ENCODE measurements at places on chromosomes 3 and 15.

DNA sequence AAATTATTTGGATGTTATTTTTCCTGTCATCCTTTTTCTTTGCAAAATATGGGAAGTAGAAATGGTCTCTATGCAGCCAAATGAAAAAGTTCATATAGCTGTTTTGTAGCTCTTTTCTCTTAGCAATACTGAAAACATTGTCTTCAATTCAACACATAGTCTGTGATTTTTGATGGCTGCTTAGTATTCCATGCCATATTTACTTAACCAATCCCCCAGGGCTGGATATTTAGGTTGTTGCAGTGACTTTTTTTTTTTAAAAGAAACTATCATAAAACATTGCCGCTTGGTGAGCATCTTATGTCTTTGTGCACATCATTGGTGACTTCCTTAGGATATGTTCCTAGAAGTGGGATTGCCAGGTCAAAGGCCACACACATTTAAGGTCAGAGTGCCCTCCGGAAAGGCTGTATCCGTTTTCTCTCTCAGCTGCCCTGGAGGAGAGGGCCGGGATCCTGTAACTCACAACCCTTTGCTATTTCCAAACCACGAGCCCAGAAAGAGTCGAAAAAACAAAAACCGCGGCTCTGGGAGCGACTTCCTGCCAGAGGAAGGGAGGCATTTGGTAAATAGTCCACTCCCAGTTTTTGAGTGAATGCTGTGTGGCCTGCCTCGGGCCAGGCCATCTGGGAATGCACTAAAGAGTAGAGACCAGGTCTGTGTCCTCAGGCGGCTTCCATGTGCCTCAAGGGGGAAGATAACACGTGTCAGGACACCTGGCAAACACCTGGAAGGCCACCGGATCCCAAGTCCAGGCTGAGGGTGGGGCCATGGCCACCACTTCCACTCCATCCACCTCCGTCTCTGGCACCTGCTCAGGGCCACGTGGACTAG, 41.9 kb downstream of the SMAD6 start:
- DNase-seq, result no peak

DNA sequence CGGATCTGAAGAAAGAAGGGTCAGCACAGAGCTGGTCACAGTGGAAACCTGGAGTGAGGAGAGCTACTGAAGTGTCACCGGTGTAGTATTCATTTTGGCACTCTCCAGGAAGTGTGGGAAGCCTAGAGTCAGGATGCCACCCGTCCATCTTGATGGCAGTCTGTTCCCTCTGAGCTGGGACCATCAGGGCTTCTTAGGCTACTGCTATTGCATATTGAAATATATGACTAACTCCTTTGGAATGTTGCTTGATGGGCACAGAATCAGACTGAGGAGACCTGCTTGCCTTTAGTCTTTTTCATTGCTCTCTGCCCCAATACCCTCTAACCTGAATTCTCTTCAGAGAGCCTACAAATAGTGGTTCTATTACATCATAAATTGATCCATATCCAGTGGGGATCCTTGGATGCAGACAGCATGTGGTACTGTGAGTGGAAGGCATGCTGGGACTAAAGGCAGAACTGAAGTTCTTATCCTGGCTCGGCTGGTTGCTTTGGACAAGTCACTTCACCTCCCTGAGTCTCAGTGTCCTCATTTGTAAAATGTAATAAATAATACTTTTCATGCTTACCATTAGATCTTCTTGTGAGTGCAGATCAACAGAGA, 143.5 kb downstream of the PDE8A start:
- DNase-seq, result peak; percentile 53

DNA sequence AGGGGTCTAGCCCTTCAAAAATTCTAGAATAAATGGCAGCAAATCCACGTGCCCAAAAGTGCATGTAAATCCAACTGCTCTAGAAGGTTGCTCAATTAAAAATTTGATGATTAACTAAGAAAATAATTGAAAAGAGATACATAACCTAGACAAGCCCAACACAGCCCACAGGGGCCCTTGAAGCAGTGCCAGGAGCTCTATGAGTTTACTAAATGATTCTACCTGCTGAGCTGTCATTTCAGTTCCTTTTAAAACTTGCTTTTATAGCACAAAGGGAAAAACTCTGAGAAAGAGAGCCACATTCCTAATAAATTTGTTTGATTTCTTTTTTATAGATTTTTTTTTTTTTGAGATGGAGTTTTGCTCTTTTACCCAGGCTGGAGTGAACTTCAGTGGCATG, 38.9 kb upstream of the GNB5 start:
- no peak for DNase-seq

- no peak for DNase-seq
Observed at GRCh38 chr3:45010811-45011333, 15.2 kb upstream of the CLEC3B start.

- DNase-seq, result no peak
Observed at GRCh38 chr15:29062179-29062591, 176.4 kb downstream of the APBA2 start.

- no peak for DNase-seq
Observed at GRCh38 chr15:73282567-73283365, 86.0 kb downstream of the HCN4 start.

DNA sequence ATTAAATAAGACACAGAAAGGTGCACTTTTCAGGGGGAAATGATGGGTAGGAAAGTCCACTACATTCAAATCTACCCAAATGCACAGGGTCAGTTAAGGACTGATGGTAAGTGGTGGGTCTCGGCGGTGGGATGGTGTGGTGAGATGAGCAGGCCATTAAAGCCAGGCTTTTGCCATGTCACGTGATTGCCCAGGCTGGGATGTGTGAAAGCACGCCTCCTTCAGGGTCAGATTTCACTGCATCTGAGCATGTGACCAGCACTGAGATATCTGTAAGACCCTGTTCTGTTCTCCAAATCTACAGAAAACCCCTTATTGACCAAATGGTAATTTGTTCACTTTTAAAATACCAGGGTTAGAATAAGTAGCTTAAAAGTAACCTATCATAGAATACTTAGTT, 301.5 kb downstream of the MEX3B start:
- DNase-seq, result no peak

GRCh38 chr3:8529181-8529637, 27.6 kb downstream of the LMCD1 start:
- DNase-seq, result no peak

- DNase-seq, result no peak
Observed at GRCh38 chr3:140559546-140559945, 118.3 kb upstream of the TRIM42 start.

GRCh38 chr3:127612966-127613365, 14.8 kb downstream of the MCM2 start:
- DNase-seq, result no peak

DNA sequence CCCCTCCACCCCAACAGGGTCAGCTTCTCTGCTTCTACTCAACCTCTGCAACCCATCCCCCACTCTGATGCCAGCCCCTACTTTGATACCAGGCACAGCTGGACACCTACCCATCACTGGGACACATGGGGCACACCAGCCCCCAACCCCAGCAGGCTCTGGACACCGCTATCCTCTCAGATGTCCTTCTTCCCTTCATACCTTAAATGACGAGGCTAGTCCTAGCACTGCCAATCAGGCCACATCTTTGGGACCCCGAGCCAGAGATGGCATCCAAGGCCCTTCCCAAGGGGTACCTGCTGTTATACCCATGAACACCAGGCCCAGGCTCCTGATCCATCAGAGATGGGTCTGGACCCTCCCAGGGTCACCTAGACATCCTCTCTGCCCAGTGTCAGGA, 10.6 kb downstream of the POC1A start:
- DNase-seq, result no peak

GRCh38 chr3:52453496-52454249, at the start of gene TNNC1:
Gene TNNC1, minus strand, starts transcription at chr3:52454041. Its CDS starts 26 bp downstream, at chr3:52454015.
- peak; percentile 29 for DNase-seq

DNA sequence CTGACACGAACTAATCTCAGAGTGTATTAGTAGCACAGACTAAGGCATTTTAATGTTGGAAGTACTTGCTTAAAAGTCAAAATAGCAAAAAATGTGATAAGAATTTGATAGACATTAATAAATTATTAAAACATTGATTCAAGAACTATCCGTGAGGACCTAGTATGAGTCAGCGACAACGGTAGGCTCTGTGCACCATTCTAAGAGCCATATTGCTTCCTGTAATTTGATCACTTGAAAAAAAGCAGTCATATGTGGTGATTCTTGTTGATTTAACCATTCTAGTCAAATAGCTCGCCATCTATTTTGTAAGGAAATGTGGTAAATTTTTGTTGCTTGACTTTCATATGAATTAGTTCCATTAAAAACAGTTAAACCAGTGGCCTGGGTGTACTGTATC, 534.9 kb upstream of the ARRDC4 start:
- no peak for DNase-seq

GRCh38 chr3:49416867-49417266, 4.6 kb downstream of the TCTA start:
- DNase-seq, result no peak

DNA sequence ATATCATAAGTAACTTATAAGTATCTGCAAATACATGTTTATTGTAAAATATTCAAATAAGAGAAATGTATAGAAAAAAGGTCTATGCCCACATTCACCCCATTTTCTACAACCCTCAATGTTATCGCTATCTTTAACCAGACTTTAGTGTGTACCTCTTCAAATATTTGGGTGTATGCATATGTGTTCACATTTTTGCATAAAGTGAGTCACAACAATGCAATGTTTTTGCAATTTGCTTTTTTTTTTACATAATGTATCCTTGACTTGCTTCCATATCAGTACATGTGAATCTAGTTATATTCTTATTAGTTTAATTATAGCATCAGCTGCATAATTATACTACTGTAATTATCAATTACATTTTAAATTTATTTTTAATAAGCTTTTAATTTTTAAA, 117.3 kb upstream of the LYSMD4 start:
- no peak for DNase-seq

GRCh38 chr15:88745696-88746095, 57.5 kb upstream of the ACAN start:
- DNase-seq, result no peak

DNA sequence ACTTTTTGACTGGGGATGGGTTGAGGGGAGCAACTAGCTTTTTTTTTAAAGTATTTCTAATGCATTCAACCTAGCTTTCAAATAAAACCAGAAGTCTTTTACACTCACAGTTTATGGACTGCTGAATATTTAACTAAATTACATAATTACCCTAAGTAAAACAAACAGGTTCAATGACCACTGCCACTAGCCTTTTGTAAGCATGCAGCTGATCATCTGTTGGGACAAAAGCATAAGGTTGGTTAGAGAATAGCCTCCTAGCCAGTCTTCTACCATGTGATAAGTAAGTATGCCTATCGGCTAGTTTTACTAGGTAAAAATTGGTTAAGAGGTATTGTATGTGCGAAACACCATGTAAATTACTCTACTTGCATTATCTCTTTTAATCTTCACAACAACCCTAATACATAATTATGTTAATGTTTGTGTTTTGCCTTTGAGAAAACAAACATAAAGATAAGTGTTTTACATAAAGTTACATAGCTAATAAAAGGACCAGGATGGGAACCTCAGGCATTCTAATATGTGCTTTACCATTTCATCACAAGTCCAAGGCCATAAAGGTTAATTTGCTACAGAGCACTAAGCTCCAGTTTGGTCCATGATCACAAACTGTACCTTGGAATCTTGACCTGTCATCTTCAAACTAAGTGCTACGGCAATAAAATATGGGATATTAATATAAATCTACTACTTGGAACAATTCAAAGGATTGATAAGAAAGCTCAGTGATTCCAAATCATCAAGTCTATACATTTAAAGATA, 13.2 kb downstream of the PFN2 start:
- DNase-seq, result no peak

DNA sequence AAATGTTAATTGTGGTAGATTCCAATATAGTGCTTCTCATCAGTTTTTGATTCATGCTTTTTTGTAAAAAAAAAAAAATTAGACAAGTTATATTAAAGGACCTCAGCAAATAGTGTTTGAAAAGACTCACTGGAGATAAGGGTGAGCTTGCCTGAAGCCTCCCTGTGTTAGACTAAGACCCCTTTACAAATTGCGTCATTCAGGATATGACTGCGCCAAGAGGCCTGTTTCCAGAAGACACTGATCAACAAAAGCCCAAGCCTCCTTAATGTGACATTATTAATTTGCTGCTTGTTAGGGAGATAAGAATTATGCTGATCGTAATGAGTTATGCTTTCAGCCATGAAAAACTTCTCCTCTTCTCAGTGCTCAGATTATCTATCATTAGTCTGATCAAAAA, 13.0 kb upstream of the DNAJC13 start:
- no peak for DNase-seq

DNA sequence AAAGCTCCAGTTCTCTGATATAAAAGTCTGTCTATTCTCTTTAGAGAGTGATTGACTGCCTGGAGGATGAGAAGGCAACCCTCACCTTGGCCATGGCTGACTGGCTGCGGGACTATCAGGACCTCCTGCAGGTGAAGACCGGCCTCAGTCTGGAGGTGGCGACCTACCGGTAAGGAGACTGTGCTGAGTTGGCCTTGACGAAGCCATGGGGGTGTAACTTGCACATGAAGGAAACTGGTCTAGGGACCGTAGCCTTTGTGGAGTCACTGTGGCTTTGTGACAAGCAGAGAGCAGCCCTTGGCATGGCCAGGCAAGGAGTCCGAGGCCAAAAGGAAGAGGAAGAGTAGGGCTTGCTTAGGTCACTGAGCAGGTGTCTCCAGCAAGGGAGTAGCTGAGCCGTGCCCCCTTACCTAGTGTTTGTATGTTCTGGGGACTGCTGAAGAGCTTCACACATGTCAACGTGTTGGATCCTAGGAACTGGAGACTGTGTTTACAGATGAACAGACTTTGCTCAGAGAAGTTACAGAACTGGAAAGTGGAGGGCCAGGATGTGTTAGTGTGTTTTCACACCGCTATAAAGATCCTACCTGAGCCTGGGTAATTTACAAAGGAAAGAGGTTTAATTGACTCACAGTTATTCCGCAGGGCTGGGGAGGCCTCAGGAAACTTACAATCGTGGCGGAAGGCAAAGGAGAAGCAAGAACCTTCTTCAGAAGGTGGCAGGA, 8.8 kb downstream of the SYNM start:
- no peak for DNase-seq

- DNase-seq, result peak; percentile 36
Observed at GRCh38 chr15:73631915-73632669, 1.1 kb downstream of the NPTN start.

- no peak for DNase-seq
Observed at GRCh38 chr3:116190095-116190494, 255.2 kb downstream of the LSAMP start.

DNA sequence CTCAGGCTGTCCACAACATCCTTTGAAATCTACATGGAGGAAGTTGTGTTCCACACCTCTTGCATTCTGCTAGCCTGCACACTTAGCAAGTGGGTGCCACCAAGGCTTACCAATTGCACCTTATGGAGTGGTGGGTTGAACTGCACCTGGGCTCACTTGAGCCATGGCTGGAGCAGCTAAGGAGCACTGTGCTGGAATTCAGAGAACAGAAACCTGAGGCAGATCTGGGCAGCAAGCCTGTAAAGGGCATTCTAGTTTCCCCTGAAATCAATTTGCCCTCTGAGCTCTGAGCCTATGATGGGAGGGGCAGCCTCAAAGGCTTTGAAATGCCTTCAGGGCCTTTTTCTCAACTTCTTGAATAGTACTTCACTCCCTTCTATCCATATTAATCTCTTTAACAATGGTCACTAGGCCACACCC, 18.0 kb downstream of the BTLA start:
- DNase-seq, result no peak
